ENCODE measurements at places on chromosomes 7 and 10.

DNA sequence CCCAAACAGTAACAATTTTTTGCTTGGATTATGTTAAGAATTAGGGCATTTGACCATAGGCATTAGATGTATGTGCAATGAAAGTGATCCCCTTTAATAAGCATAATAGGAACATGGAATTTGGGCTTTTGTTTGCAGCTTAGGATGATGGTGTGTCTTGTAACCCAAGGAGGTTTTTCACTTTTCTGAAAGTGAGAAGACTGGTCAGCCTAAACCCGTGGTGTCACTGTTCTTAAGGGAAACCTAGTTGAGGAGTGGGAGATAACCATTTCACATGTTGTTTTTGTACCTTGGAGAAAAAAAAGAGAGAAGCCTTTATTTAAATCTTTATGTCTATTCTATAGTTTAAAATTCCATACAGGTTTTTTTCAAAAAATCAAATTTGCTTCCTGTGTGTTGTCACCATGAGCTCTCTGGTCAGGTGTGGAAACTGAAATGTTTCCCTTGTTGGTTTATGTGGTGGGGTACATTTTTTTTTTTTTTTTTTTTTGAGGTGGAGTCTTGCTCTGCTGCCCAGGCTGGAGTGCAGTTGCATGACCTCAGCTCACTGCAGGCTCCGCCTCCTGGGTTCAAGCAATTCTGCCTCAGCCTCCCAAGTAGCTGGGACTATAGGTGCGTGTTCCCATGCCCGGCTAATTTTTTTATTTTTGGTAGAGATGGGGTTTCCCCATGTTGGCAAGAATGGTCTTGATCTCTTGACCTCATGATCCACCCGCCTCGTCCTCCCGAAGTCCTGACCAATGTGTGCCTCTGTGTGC is 7.7 kb downstream of the CCM2 start:
- no peak for DNase-seq

GRCh38 chr10:78659598-78659967 is 409.2 kb upstream of the ZMIZ1 start:
- no peak for DNase-seq

DNA sequence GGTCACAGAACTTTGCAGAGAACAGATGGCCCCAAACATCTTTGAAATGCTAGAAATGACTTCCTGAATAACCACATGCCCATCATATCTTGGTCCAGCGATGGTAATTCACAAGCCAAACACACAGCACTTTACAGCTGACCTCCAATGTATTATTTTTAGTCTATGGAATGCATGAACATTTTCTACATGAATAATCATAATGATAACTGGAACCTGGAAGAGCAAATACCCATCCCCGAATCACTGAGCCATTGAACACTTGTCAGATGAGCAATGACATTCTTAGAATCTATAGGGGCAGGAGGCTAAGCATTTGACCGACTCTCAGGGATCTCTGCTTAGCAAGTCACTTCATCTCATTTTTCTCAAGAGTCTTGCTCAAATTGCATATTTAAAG is 167.3 kb downstream of the CREB5 start:
- no peak for DNase-seq

DNA sequence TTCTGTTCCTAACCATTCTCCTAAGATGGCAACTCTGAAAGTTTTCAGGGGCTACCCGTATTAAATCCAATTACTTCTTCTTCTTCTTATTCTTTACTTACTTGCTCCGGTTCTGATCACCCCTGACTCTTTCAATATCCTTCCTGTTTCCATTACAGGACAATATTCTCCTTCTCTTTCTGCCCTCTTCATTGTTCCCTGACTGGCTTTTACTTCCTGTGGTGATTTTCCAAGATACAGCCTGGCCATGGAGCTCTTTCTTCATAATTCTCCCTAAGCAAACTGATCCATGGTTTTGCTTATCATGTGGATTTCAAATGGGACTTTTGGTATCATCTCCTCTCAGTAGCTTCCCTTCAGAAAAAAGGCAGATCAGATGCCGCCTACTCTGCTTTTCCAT is 35.4 kb downstream of the CCDC186 start:
- no peak for DNase-seq

Data from stimulated activated CD8-positive, alpha-beta memory T cell treated with anti-CD3 and anti-CD28 coated beads, Interleukin-4, amount 100 ng/mL, for 4 hours (primary cell).